ENCODE measurements at places on chromosomes 7 and 10.
A peak's percentile ranks its signal among the peaks of the same experiment; 100 is the strongest.

GRCh38 chr7:103915680-103916357 is 73.6 kb downstream of the RELN start:
- no peak for DNase-seq

- DNase-seq, result no peak
These were observed 108.0 kb upstream of the PPP2R2D start for GRCh38 chr10:131792809-131793208.

GRCh38 chr7:24967696-24968095 is 12.3 kb downstream of the OSBPL3 start:
- DNase-seq, result no peak

- DNase-seq, result no peak
These were observed 223.2 kb upstream of the IGFBP3 start for GRCh38 chr7:46143949-46144917.

DNA sequence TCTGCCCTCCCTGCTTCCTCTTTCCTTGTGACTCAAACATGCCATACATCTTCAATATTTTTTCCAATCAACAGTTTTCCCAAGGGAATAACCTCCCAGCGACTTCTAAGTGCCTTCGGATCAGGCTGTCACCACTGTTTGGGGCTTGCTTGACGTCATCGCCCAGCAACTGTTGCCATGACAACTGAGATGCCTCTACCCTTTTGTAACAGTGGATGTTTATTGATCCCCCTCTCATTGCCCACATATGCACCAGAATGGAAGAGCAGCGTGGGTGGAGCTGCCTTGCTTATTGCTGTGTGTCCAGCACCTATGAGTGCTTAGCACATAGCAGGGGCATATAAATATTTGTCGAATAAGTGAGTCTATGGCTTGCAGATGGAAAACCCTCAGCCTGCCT is 14.4 kb downstream of the FFAR4 start:
- no peak for DNase-seq

DNA sequence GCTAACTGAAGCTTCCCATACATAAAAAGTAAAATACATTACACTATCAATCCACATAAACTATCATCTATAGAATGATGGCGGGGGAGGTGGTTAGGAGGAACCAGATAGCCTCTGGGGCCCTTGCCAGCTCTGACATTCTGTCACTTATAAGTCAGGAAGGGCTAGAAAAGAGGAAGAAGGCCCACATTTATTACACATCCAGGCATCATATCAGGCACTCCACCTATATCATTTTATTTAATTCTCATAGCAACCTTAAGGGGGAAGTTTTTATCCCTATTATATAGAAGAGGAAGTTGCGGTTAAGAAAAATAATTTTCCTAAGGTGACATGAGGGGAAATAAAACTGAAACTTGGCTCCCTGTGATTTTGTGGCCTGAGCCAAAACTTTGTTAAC is 29.9 kb downstream of the HEPACAM2 start:
- no peak for DNase-seq

DNA sequence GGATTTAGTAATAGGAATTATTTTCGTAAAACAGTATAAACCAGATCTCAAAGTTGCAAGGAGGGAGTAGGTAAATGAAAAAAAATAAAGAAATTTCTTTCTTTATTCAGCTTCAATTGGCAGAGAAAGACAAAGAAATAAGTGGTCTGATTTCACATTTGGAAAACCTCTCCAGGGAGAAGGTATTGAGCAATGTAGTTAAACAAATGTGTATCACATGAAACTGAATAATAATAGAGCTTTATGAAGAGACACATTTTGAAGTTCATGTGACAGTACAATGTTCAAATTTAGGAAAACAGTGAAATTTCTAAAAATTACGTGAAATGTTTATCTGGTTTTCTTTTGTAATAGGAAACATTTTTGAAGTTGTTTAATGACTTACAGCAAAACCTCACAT is 63.0 kb downstream of the TAX1BP1 start:
- DNase-seq, result no peak

DNA sequence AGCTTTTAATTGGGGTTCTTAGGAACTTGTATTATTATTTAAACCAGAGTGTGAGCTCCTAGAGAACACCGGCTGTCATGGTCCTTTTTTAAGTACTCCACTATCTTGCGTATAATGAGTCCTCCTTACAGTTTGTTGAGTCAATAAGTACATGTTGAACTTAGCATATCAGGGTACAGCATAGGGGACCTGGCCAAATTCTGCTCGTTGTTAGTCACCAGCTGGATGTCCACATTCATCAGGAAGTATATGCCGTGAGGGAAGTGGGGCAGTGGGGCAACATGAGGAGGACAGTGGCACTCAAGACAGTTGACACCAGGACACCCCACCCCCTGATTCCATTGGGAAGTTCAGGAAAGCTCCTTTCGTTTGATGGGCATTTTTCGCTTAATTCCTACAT is 16.6 kb downstream of the RPP30 start:
- DNase-seq, result no peak

GRCh38 chr10:121822180-121822579 is 105.7 kb downstream of the ATE1 start:
- no peak for DNase-seq

- DNase-seq, result peak; percentile 87
These were observed at the start of gene TMEM243 for GRCh38 chr7:87219545-87220025. Gene TMEM243, minus strand, starts transcription at chr7:87219732. Its CDS starts 229 bp downstream, at chr7:87219503.
